ENCODE measurements at places on chromosomes 13 and 19.

GRCh38 chr13:66778461-66778860 lies 451.7 kb downstream of the PCDH9 start:
- DNase-seq = no peak

GRCh38 chr19:58554494-58555368 lies at the start of gene CHMP2A:
CHMP2A (minus strand) TSS chr19:58555105; CDS start chr19:58554212, 893 bp downstream.
- peak; percentile 97 for DNase-seq

DNA sequence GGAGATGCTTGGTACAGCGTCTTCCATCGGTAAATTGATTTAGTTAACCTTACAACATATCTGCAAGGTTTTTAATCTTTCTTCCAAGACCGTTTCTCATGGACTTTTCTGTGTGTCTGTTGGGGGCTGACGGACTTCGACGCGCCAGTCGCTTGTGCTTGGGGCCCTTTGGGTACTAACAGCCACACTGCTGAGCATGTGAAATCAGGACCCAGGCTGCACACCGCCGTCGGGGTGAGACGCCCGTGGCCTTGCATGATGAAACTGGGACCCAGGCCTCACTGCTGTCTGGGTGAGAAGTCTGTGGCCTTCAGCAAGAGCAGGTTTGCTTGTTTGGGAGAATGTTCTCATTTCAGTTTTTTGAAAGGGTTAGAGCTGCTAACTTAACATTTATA lies 9.8 kb downstream of the ATP4B start:
- no peak for DNase-seq

- no peak for DNase-seq
Observed at GRCh38 chr19:2446381-2446780, 10.4 kb downstream of the LMNB2 start.

DNA sequence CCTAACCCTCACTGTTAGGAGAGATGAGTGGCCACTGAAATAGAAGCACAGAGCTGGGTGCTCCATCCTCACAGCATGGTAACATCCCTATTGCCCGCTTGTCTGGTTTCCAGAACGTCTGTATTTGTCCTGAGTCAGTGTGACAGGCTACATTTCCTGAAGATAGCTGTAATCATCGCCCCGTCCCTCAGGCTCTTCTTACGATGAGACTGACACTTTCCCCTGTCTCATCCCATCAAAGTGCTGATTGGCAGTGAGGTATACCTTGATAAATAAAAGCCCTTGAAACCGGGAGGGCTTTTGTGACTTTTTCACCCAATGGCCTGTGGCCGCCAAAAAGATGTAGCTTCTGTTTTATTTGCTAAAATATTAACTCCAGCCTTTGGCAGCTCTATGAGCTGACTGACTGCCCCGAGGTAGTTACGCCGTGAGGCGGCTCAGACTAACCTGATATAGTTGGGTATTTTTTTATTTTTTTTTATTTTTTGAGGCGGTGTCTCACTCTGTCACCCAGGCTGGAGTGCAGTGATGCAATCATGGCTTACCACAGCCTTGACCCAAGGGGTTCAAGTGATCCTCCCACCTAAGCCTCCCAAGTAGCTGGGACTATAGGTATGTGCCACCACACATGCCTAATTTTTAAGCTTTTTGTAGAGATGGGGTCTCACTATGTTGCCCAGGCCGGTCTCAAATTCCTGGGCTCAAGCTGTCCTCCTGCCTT lies 5.7 kb upstream of the LRRC4B start:
- DNase-seq = no peak

Measured in AG10803 (cell line).